Fibroblast of the aortic adventitia (primary cell): ENCODE measurements at places on chromosomes 12 and 14. TPM values are rescaled to one million over a fixed set of nuclear protein-coding genes. Genes with fewer than 3 reads are reported as not detected.

Gene GPR132
- total RNA-seq: 0.09 and 0.16 TPM in 2 replicates

Gene PRPF40B
- total RNA-seq: 10.5 and 16.8 TPM in 2 replicates

Gene TAS2R14
- 4.1 and 5.2 TPM in 2 replicates for total RNA-seq

Gene MAP1LC3B2
- total RNA-seq: not detected in 2 replicates

Gene TSPAN11
- 0.36 and 2.0 TPM in 2 replicates for total RNA-seq

DNA sequence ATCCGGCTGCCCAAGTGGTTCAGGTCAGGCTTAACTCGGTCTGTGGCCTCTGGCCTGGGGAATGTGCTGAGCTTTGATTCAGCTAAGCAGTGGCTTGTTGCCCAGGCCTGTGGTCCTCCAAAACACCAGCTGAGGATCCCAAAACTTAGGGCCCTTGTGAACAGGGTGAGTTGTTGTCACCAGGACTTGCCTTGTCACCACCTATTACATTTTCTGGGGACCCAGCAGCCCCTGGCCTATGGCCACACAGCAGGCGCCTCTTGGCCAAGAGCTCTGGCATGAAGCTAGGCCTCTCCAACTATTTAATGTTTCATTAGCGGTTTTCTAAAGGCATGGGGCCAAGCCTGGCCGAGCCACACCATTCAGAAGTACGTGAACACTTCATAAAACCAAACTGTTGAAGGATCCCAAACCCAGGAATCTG lies 343.7 kb downstream of the CACNA1C start:
- peak; percentile 82 for DNase-seq

- DNase-seq: peak; percentile 65
These were observed 65.9 kb downstream of the DCAF5 start for GRCh38 chr14:69087061-69087461.

DNA sequence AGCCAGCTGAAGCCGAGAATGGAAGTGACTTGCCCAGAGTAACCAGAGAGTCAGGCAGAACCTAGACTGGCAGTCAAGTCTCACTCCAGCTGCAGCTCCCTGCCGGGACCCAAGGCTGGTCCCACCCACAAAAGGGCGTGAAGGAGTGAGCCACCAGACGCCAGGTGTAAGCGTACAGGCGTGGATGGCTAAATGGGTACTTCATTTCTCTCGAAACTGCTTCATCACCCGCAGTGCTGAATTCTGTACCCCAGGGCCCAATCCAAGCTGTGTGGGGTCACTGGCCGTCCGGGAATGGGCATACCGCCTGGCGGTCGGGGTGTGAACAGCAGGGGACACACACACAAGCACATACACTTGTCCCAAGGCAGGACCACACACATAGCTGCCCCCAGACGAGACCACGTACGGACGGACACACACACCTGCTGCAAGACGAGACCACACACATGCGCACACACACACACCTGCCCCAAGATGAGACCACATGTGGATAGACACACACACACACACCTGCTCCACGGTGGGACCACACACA lies 34.8 kb downstream of the DEGS2 start:
- no peak for DNase-seq

DNA sequence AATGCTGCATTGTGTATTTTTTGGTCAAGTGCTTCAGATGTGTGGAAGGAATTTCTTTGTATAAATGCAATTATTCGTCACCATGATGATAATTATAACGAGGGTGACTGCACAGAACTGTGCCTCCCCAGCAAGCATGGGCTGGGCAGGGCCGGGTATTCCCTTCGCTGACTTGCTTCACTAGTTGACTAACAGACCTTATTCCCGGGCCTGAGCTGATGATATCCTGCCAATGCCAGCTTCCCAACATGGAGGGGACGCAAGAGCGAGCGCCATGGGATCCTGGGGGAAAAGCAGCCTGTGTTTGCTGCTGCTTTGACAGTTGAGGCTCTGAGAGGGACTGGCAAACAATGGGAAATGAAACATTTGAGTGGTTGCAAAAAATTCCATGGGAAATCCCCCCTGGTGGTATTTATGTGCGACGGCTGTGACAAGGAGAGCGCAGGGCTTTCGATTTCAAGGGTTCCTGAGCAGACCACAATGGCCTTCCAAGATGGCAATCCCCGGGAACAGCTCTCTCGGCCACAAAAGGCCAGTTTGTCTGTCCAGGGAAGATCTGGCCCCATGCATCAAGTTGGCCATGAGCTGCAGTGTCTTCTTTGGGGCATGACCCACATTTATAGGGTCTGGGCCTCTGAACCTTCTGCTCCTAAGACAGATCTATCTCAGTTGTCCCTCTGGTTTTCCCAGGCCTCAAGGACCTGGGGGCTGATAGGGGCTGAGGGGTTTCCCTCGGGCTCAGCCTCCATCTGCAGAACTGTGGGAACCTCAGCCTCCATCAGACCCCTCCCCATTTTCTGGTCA lies 21.9 kb upstream of the MAP1LC3B2 start:
- DNase-seq: no peak

GRCh38 chr12:51687614-51688013 lies 96.6 kb downstream of the SCN8A start:
- peak; percentile 61 for DNase-seq

DNA sequence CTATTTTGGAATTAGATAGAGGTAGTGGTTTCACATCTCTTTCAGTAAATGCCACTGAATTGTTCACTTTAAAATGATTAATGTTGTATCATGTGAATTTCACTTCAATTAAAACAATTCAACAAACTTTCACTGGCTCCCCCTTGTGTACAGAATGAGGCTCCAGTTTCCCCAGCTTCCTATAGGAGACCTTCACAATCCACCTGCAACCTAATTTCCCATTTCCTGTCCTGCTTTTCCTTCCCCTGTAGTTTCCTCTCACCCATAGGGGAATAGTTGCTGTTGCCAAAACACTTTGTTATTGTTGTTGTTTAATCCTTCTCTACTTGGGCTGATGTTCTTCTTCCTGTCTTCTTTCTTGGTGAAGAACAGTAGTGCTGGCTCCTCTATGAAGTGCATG lies 59.8 kb downstream of the NPAS3 start:
- DNase-seq: peak; percentile 35

- DNase-seq: peak; percentile 74
These were observed 44.0 kb upstream of the SINHCAF start for GRCh38 chr12:31369712-31370521.

- no peak for DNase-seq
These were observed 619.8 kb upstream of the TBX3 start for GRCh38 chr12:115303723-115304309.

DNA sequence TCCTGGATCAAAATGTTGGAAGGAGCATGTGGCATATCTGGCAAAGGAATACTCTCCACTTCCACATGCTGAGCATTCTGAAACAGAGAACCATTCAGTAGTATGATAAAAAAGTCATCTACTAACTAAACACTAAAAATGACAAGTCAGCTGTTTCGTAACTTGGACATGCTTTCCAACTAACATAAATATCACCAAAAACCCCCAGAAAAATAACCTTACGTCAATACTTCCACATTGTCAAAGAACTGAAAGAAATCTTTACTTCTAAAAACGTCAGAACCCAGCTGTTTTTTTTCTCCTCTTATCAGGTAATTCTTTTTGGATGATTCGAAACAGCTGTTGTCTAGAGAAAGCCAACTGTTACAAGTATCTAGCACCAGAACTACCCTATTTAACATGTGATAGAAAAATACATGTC lies 8.2 kb downstream of the WBP11 start:
- peak; percentile 90 for DNase-seq

DNA sequence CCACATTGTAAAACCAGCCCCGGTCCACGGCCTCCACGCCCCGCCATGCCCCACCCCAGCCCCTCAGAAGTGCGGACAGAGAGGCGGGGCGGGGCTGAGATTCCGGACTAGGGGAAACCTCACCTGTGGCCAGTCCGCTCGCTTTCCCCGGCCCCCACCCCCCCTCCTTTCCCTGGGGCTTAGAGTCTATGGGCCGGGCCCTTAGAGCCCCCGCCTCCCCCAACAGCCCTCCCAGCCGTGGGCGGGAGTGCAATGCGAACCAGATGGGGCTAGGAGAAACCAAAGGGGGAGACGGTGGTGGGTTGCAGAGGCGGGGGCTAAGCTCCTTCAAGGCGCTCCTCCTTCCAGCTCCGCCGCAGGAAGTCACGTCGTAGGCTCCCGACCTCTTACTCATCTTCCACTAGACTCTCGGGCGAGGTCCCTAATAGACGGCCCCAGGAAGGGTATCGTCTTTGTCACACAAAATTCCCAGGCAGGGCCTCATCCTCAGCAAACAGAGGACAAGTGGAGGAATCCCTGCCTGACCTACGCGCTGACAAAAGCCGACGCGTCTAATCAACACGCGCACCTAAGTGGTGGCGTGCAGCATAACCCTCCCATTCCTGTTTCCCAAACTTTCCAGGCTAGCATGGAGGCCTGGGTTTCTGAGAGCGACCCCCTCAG lies 1.1 kb upstream of the NAB2 start:
- DNase-seq: peak; percentile 96

- DNase-seq: no peak
These were observed 9.7 kb downstream of the TDG start for GRCh38 chr12:103975368-103975767.

DNA sequence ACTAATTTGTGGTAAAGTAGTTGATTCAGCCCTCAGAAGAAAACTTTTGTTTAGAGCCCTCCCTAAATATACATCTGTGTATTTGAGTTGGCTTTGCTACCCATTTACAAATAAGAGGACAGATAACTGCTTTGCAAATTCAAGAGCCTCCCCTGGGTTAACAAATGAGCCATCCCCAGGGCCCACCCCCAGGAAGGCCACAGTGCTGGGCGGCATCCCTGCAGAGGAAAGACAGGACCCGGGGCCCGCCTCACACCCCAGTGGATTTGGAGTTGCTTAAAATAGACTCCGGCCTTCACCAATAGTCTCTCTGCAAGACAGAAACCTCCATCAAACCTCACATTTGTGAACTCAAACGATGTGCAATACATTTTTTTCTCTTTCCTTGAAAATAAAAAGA lies 2.7 kb downstream of the FZD10 start:
- DNase-seq: no peak

- DNase-seq: peak; percentile 63
These were observed 1.8 kb downstream of the ELK3 start for GRCh38 chr12:96195845-96196451.

DNA sequence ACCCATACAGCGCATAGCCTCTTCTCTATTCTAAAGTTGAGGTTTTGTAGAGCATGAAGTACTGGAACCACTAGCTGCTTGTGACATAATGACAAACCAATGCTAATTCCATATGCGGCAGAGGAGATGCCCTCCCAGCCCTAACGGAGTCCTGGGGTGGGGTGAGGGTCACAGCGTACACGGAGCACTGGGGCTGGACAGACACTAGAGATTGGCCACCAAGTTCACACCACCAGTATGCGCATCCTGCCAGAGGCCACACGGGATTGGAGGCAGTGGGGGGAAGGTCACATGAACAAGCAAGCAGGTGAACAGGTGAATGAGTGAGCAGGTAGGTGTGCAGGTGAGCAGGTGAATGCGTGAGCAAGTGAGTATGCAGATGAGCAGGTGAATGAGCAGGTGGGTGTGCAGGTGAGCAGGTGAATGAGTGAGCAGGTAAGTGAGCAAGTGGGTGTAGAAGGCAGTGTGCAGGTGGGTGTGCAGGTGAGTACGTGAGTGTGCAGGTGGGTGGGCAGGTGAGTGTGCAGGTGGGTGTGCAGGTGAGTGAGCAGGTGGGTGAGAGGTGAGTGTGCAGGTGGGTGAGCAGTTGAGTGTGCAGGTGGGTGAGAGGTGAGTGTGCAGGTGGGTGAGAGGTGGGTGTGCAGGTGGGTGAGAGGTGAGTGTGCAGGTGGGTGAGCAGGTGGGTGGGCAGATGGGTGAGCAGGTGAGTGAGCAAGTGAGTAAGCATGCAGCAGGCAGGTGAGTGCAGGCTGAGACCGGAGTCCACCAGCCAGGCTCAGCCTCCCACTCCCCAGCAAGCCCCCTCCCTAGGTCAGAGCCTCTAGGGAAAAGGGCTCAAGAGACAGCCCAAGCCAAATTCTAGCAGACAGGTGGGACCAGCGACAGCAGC lies 52.7 kb downstream of the CCDC85C start:
- DNase-seq: no peak

GRCh38 chr12:111138016-111138415 lies 217.6 kb upstream of the MYL2 start:
- no peak for DNase-seq

- DNase-seq: no peak
These were observed 63.5 kb downstream of the GALNT16 start for GRCh38 chr14:69323266-69323998.

DNA sequence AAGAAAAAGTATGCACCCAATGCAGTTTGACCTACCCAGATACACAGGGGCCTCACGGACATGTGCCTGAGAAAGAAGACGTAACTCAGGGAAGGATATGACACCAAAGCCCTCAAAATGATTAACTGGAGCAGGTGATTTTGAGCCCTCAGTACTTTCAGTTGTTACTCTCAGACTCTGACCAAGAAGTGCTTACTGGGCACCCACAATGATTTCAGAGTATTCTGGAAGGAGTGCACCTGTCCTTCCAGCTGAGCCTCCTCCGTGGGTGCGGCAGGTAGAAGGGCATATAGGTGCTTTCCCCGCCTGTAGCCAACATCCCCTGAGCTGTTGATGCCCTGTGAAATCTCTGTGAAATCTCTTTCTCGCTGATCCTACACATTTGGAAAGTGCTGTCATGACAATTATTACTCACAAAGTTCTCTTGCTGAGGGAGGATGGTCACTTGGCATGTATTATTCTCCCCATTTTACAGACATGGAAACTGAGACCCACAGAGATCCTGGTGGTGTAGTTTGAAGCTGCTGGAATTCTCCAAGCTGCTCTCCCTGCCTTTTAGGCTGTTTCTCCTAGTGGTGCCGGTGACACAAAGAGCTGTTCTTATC lies 154.3 kb upstream of the CCND2 start:
- DNase-seq: no peak
